NCI-H345 (cell line): ENCODE measurements at places on chromosomes 6 and 20.

- no peak for DNase-seq
Observed at GRCh38 chr6:241336-241865, 50.9 kb upstream of the DUSP22 start.

GRCh38 chr20:24485981-24486380 is 16.6 kb downstream of the SYNDIG1 start:
- no peak for DNase-seq

DNA sequence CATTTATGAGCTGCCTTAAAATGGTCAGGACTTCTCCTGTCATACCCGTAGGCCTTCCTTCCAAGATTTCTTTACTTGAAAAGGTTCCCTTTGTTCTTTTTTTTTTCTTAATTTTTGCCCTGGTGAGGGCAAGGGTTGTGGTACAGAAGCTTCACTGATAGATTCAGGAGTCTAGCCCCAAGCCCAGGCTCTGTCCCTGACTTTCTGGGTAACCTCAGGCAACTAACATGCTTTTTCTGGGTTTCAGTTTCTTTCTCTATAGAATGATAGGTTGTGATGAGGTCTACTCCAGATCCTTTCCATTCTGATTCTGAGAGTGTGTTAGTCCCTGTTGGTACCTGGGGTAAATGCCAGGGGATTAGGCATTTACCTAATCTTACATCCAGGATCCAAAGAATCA is 21.2 kb downstream of the SNPH start:
- DNase-seq, result no peak

- DNase-seq, result no peak
Observed at GRCh38 chr20:50050214-50050613, 62.7 kb downstream of the UBE2V1 start.

GRCh38 chr20:6184086-6184485 is 61.3 kb upstream of the FERMT1 start:
- no peak for DNase-seq

GRCh38 chr6:51166914-51167313 is 348.2 kb downstream of the TFAP2B start:
- no peak for DNase-seq

DNA sequence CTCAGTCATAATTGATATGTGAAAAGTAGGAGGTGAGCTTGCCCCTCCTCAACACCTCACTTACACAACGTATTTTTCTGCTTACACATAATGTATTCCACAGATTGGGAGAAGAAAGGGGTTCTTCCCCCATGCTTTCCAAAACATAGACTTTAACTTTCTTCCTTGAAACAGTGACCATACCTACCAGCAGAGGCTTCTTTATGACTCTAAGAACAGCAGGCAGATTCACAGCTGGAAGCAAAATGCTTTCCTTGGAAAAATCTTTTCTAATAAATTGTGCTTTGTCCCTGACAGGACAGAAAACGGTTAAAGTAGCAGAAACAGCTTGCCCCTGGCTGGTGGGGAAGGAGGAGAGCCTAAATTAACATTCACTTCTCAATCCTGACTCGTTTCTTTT is 629.1 kb upstream of the IMPG1 start:
- DNase-seq, result no peak

DNA sequence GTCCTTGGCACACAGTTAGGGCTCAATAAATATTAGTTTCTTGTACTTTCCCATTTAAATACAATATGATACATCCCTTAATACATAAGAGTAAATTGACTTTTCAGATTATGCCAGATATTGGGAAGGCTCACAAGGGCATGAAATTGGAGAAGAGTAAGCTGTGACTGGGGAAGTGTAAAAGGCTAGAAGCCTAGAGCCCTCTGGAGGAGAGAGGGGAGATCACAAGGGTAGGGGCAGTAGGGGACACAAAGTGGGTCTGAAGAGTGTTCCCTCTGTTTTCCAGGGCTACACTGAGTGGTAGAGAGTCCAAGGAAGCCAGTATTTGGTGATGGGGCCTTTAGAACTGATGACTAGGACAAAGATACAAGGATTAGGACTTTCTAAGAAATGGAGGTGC is 562.9 kb upstream of the CHD6 start:
- no peak for DNase-seq

DNA sequence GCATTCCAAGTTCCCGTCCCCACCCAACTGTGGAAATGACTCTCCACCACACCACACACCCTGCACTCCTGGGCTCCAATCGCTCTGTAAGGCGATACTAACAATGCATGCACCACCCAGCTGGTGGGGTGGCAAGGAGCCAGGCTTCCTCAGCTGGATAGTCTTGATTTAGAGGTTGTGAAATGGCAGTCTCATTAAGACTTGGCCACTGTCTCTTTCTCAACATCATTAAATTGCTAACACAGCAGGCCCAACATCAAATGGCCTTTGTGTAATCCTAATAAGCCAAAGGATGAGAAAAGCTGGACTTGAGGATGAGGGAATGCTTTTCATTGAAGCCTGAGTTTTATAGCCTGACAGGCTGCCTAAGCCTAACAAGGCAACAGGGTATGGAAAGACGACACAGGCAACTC is 223.7 kb downstream of the GMDS start:
- DNase-seq, result peak; percentile 51

DNA sequence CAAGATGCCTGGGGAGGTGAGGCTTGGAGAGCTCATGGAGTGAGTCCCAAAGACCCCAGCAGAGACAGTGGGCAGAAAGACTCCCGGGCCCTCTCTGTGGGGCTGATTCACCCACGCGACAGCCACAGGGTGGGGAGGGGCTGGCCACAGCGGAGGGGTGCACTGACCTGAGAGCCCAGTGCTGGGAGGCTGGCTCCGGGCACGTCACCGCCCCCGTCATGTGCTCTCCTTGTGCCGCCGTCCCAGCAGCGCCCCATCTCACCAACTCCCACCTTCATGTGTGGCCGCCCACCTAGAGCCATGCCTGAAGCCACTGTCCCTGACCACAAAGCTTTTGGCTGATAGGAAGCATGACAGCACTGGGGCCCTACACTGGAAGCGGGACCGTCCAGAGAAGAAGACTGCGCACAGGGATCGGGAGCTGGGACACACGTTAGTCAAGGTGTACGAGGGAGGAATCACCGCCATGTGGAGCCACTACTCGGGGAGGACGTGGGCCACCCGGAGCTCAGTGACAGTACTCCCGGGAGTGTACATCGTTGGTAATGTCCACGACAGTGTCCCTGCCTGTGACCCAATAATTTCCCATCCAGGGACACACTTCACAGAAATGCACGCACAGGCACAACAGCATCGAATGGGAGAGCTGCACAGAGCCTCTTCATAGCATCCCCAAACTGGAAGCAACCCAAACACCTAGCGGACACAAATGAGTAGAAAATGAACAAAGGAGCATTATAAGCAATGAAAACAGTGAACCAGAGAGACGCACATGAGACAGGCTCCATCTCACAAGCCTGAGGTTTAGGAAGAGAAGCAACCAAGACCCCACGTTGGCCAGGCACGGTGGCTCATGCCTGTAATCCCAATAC is 28.4 kb upstream of the FOXC1 start:
- no peak for DNase-seq

DNA sequence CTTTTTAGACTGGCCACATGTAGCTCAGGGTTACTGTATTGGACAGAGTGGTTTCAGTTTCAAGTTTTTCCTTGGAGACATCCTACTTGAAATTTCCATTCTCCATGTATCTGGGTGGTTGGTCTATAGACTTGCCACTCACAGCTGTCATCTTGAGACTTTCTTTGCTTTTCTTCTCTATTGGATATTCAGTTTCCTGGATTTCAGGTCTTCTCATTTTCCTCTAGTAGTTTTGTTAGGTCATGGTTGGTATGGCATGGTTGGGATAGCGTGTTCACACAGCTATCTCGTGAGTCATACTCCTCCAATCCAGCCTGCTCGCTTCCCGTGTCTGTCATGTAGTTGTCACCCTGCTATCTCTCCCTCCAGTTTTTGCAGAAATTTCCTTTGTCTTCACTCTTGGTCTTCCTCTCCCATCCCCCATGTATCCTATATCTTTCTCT is 48.3 kb downstream of the PTPN1 start:
- no peak for DNase-seq

DNA sequence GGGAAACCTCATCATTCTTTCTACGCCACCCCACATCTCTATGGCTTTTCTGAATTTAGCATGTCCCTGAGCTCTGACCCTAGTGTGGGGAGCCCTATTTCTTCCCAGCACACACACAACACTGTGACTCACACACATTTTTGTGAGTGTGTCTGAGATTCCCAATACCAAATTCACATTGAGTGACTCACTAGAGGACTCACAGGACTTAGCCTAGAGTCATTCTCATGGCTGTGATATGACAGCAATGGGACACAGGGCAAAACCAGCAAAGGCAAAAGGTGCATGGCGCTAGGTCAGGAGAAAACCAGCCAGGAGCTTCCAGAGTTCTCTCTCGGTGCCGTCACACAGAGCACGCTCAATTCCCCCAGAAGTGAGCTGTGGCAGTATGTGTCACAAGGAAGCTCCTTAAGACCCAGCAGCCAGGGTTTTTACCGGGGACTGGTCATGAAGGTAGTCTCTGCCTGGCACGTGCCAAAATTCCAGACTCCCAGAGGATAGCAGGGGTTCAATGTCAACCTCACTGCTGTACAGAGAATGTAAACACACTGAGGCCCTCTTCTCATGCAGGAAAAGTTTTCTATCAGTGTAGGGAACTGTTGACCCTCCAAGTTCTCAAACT is 6.2 kb downstream of the CSTL1 start:
- no peak for DNase-seq

DNA sequence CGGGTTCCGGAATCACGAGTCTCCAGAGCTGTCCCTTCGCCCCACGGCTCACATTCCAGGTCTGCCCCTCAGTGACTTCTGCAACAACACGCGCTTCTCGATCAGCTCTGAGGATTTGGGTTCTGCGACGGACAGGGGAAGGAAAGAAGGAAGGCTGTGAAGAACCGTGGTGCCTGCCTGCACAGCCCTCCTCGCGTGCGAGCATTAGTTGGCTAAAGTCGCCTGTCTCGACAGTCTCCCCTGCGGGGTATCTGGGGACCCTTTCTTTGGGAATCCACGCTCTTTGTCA is 23.1 kb downstream of the VPS52 start:
- DNase-seq, result peak; percentile 66

GRCh38 chr20:31811796-31812728 is 7.1 kb upstream of the MYLK2 start:
- no peak for DNase-seq

- peak; percentile 10 for DNase-seq
Observed at GRCh38 chr20:44739942-44740341, 5.7 kb upstream of the KCNK15 start.

DNA sequence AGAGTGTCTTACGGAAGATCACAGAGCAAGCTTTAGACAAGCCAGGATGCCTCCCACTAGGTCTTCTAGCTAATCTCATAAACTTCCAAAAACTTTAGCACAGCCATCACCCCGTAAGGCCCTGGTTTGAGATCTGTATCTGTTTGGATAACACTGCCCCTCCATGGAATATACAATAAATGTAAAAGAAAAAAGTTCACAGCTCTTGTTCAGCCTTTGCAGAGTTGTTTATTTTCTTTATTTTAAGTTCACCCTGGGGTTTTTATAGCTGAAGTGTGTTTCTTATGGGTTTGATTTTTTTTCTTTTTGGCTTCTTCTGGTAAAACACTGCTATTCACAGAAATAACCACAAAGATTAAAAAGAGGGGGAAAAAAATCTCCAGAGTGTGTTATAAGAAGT is 125.6 kb downstream of the EYA2 start:
- DNase-seq, result no peak

- no peak for DNase-seq
Observed at GRCh38 chr20:20894753-20895152, 182.3 kb upstream of the RALGAPA2 start.

- peak; percentile 58 for DNase-seq
Observed at GRCh38 chr6:82073484-82073883, 174.1 kb downstream of the IBTK start.

DNA sequence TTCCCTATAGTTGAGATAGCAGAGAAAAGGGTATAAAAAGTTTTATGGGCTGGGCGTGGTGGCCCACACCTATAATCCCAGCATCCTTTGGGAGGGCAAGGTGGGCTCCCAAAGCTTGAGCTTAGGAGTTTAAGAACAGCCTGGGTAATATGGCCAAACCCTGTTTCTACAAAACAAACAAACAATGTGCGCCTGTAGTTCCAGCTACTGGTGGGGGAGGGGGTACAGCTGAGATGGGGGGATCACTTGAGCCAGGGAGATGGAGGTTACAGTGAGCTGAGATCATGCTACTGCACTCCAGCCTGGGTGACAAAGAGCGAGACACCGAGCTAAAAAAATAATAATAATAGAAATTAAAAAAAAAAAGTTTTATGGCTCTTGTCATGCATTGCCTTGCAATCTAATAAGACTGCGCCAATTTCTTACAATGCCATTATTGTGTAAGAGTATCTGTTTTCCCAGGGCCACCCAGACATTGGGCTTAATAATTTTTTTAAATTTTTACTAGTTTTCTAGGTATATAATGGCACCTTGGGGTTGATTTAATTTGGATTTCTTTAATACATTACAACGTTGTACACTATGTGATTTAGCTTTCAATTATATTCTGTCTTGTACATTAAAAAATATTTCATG is 3.9 kb downstream of the ACSS2 start:
- DNase-seq, result no peak

GRCh38 chr6:16183187-16183664 is 54.3 kb downstream of the MYLIP start:
- no peak for DNase-seq

DNA sequence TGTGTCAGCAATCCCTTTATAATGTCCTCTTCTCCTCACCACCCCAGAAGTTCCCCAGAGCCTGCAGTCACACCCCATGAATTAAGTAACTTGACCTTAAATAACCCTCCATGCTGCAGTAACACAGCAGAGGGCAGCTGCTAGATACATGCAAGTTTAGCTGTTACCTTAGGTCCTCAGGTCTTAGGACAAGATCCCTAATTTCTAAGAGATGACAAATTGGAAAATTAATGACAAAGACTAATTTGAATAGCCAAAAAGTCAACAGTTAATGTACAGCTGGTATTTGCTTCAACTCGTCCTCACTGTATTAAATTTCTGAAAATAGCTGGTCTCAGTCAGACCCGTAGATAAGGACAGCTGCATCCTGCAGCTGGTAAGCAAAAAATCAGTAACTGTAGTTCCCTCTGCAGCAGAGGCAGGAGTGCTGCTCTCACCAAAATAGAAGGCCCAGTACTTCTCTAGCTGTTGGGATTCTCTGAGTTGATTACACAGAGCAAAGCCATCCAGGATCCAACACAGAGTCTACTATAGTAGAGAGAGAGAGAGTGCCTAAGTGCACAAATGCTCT is 62.4 kb downstream of the TNFRSF21 start:
- peak; percentile 26 for DNase-seq

DNA sequence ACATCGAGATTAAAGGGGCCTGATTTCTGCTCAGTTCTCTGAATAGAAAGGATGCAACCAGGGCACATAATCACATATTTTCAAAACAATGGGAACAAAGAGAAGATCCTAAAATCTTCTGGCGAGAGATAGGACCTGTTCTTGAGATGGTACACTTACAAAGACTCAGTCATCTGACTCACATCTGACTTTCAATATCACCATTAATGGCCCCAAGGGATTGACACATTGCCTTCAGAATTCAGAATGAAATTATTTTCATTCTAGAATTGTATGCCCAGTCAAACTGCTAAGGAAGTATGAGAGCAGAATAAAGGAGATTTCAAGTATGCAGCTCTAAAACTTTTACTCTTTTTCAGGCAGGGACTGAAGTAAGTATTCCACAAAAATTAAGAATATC is 240.7 kb upstream of the POU3F2 start:
- no peak for DNase-seq

GRCh38 chr6:40901322-40902055 is 137.5 kb downstream of the UNC5CL start:
- DNase-seq, result no peak
